ENCODE measurements at places on chromosomes 2 and 18. TPM values are rescaled to one million over a fixed set of nuclear protein-coding genes. Genes with fewer than 3 reads are reported as not detected.

Gene DOK6
- 2.6 TPM for total RNA-seq

Gene DNAH7
- total RNA-seq, result under 0.01 TPM

- no peak for DNase-seq
Measured at GRCh38 chr2:116094196-116094595, 1651.8 kb downstream of the DPP10 start.

GRCh38 chr2:233062451-233062850 is 2.3 kb downstream of the INPP5D start:
- DNase-seq, result no peak

GRCh38 chr2:102073168-102073724 is 69.3 kb upstream of the IL1R1 start:
- DNase-seq, result no peak

DNA sequence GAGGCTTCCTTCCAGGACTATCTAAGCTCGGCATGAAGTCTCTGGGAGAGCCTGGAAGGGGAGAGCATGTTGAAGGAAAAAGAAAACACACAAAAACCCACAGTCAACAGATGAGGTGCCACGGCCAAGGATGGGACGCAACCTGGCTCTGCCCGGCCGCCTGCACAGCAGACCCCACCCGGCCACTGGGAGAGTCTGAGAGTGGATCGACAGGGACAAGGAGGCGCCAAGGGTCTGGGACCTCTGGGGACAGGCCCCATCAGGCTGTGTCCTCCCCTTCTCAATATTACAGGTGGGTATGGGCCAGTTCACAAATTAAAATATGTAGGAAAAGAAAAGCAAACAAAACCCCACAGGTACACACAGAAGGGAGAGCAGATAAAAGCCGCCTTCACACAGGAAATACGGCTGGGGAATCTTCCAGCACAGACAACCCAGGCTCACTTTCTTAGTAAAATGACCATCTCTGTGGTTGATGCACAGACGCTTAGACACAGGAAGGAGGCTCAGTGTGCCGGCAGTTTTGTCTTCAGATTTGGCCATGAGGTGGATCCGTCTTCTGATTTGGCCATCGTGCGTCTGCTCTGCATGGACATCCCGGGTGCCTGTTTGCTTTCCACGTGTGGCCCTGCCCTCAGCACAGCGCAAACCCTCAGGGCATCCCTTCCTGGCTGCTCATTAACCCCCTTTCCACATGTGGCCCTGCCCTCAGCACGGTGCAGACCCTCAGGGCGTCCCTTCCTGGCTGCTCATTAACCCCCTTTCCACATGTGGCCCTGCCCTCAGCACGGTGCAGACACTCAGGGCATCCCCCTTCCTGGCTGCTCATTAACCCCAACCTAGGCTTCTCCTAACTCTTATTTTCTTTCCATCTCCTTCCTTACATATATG is 138.4 kb downstream of the EIPR1 start:
- no peak for DNase-seq
